Choroid plexus epithelial cell (primary cell): ENCODE measurements at places on chromosomes 12 and 14.

- DNase-seq = peak; percentile 18
Observed at GRCh38 chr12:91846466-91847055, 299.1 kb downstream of the BTG1 start.

GRCh38 chr14:65352964-65353530, 59.5 kb upstream of the FUT8 start:
- DNase-seq = no peak

- DNase-seq = no peak
Observed at GRCh38 chr12:54185919-54186318, 2.9 kb downstream of the SMUG1 start.

DNA sequence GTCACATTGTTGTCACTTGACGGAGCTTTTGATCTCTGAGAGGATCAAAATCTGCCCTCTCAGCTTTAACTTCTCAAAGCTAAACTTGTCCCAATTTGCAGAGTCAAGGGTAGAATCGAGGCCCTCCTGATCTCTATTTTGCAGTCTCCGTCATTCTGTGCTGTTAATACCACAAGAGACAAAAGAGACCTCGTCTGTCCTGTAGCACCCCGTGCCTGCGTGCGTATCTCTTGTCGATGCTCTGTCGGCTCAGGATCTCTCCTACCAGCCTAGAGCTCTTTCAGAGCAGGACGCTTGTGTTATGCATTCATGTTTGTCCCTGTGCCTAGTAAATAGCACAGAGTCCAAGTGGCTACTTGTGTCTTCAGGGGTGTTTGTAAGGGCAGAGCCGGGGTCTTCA, 5.1 kb downstream of the EVL start:
- DNase-seq = no peak

GRCh38 chr14:75939200-75939599, 42.6 kb downstream of the TGFB3 start:
- no peak for DNase-seq

DNA sequence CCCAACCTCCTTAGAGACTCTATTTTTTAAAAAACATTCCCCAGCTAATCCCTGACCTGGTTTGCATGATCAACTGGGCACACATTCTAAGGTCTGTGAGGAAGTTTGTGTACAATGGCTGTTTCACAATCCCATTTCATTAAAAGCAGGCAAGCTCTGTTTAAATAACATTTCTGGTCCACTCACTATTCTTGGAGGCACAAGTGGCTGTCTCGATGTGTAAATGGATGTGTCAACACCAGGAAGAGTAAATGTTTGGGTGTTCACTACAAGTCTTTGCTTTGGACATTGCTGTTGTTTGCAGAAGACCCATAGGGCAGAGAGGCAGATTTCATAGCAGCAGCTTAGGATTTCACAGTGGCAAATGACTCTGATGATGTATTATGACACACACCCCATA, 98.3 kb downstream of the PDZRN4 start:
- no peak for DNase-seq

GRCh38 chr14:35506927-35507326, 27.0 kb upstream of the INSM2 start:
- DNase-seq = peak; percentile 25

- DNase-seq = no peak
Observed at GRCh38 chr12:64722835-64723234, 36.4 kb downstream of the GNS start.

GRCh38 chr12:80714846-80715245, 1.9 kb upstream of the MYF5 start:
- no peak for DNase-seq

DNA sequence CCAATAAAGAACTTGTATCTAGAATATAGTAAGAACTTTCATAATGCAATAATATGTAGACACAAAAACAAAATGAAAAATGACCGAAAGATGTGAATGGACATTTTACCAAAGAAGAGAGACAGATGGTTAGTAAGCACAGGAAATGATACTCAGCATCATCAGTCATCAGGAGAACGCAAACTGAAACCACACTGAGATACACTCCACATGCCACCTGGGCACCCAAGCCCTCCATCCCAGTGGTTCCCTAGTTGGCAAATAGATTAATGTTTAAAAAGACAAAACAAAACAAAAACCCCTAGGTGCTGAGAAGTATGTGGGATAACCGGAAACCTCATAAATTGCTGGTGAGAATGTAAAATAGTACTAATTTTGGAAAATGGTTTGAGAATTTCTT, 26.8 kb upstream of the VPS33A start:
- DNase-seq = no peak

DNA sequence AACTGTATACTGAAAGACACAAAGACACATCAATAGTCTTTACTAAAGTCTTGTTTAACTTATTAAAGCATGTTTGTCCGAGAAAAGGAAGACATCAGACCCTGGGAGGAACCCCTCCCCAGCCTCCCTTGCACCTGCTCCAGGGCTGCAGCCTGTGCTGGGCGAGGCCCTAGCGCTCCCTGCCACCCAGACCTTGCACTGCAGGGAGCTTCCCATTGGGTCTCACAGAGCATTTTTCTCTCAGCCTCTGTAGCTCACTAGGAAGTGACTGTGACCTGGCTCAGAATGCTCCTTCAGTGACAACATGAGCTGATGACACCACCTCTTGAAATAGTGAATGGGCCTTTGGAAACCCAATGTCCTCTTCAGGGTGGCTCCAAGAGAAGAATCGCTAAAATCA, 461.2 kb downstream of the TMEM121 start:
- no peak for DNase-seq

- DNase-seq = peak; percentile 15
Observed at GRCh38 chr12:47551426-47551851, 154.4 kb downstream of the RPAP3 start.

- no peak for DNase-seq
Observed at GRCh38 chr12:62794218-62794583, 140.7 kb downstream of the PPM1H start.

DNA sequence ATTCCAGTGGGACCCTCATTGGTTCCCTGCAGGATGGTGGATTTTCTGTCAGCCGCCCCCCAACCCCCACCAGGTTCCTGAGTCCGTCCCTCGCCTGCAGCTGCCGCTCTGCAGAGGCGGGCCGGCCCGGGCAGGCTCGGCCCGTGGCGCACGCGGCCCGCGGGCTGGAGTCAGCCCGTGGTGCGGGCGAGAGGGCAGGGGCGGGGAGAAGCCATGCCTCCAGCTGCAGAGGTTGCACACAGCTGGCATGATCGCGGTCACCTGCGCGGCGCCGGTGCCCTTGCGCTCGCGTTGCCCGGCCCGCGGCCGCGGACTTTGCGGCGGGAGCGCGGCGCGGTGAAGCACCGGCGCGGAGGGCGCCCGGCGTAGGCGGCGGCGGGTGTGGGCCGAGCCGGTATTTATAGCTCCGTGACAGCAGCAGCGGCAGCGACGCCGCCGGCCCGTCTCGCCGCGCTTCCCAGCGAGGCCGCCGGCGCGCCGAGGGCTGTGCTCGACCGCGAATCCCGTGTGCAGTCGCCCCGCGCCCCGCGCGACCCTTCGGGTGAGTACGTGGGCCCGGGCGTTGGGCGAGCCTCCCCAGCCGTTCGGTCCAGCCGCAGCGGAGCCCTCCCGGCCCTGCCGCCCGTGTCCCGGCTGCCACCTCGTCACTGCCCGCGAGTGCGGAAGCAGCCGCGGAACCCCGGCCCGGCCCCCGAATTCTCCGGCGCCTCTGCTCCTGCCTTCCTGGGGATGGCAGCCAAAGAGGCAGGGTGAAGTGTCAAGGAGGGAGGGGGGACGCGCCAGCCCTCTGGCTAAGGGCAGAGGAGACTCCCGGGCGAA, at the start of gene TMEM117:
Gene TMEM117, plus strand, starts transcription at position 426 of the 819 bp plus-strand sequence.
- DNase-seq = peak; percentile 38

DNA sequence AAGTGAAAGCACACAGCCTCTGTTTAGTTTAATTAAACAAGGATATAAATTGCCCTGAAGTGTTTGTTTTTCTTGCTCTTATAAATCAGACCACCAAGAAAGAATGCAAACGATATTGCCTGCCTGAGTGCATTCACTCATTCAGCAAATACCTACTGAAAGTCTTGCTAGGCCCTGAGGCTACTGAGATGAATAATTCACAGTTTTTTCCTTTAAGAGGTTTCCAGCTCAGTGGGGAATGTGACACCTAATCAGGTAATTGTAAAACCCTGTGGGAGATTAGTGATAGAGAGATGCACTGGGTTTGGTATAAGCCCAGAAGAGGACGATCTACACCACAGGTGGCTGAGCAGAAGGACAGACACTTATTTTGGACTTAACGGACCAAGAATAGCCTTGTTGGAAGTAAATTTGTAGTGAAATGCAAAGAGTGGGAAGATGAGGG, 151.4 kb downstream of the SLC35F4 start:
- DNase-seq = no peak

DNA sequence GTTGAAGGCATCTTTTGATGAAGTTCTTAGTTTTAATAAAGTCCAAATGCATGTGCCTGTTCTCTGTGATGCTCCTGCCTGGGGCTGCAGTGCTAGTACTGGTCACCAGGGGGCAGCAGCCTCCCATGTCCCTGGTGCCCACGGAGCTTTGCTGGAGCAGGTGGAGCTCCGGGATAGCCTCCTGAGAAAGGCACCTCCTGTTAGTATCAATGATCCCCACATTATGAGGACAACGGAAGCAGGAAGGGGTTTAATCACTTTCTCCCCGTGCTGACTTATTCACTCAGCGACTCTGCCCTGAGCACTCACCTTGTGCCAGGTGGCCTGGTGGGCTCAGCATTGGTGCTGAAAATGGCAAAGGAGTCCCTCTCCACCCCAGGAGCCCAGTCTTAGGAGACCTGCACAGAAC, 123.0 kb upstream of the PZP start:
- peak; percentile 67 for DNase-seq

DNA sequence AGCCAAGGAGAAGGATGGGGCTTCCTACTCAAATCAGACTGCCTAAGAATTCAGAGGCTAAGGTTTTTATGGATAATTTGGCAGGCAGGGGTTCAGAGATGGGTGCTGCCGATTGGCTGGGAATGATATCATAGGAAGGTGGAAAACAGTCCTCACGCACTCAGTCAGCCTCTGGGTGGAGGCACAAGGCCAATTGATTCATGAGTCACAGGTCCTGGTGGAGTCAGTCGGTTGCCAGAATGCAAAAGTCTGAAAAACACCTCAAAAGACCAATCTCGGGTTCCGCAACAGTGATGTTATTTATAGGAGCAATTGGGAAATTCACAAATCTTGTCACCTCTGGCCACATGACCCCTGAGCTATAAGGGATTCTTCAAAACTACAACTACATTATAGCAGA, 105.5 kb downstream of the GXYLT1 start:
- DNase-seq = peak; percentile 71

- DNase-seq = no peak
Observed at GRCh38 chr14:40494483-40494882, 1062.2 kb upstream of the FBXO33 start.

- DNase-seq = no peak
Observed at GRCh38 chr12:5856692-5857091, 88.4 kb downstream of the ANO2 start.

DNA sequence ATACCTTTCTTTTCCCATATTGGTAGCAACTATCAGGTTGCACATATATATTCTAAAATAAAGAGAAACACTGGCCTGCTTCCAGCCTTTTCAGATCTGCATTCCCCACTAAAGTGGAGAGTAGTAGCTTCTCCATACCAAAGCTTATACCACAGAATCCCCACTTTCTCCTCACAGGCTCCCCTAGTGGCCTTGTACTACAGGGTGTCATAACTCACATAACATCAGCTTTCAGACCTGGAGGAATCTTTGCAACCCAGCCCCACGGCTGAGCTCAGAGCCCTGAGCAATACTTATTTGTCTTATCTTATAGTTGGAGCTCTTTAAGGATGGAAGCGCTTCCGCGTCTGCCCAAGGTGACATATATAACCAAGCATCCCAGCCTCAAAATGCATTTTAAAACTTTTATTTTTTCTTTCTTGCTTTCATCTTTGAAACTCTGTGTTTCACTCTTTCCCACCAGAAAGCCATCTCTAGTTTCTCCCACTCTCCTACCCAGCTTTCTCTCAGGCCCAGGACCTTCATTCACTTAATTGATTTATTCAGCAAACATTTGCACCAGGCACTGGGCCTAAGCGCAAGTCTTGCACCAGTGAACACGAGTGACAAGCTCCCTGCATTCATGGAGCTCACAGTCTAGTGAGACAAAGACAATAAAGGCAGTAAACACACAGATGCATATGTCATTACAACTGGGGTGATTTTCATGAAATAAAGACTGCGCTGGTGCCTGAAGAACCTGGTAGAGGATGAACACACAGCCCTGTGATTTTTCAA, 254.7 kb downstream of the IPO8 start:
- DNase-seq = peak; percentile 72

DNA sequence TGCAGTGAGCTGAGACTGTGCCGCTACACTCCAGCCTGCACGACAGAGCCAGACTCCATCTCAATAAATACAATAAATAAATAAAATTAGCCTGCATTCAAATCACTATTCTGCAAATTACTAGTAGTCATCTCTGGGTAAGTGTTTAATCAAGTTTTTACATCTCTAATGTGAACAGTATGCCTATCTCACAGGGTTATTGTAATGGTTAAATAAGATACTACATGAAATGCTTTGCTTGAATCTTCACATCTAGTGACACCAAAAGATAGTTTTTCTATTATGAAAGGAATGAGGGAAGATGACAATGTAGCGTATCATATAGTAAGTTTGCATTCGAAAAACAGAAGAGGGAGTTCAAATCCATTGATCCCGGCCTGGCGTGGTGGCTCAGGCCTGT, 2.1 kb downstream of the SRSF9 start:
- no peak for DNase-seq

DNA sequence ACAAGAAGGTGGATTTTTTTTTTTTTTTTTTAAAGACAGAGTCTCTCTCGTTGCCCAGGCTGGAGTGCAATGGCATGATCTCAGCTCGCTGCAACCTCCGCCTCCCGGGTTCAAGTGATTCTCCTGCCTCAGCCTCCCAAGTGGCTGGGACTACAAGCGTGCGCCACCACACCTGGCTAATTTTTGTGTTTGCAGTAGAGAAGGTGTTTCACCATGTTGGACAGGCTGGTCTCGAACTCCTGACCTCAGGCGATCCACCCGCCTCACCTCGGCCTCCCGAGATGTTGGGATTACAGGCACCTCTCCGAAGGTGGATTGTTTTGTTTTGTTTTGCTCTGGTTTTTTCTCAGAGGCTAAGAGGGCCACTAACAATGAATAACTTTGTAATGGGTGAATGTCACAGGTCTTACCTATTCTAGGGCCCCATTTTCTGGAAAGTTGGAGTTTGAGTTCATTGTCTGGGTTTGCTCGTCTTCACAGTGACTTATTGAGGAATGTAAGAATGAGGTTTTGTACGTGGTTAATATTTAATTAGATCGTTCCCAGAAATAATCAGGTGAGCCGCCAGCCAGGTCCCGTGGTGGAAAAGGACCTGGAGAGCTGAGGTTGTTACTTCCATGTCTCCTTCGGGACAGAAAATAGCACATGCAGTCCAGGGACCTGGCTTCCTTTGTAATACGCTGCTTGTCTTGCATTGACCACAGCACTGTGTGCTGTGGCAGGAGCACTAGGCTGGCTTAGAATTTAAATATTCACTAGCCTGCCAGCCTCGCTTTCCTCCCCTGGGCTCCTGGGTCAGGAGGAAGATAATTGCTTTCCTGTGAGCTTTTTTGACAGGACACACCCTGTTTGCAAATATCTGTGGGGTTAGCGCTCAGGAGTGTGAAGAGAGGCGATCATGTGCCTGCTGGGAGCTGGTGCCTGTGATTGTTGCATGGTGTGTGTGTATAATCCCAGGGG, 2.3 kb downstream of the HIP1R start:
- DNase-seq = no peak
